Suppressor macrophage treated with lipopolysaccharide for 1 hour (primary cell): ENCODE measurements at places on chromosomes 11 and 22.
A peak's percentile ranks its signal among the peaks of the same experiment; 100 is the strongest.

DNA sequence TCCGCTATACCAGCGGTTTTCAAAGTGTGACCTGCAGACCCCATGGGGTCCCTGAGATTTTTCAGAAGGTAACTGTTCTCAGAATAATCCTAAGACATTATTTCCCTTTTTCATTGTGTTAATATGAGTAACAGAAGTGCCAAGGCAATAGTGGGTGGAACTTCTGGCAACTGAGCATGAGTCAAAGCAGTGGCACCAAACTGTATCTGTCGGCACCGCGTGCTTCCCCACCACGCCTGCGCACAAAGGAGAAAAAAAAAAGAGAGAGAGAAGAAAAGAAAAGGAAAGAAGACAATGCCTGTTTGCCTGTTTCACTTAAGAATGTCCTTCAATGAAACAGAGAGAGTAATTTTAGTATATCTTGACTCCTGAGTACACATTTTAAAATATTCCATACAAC, 679.9 kb downstream of the OPCML start:
- DNase-seq: no peak

DNA sequence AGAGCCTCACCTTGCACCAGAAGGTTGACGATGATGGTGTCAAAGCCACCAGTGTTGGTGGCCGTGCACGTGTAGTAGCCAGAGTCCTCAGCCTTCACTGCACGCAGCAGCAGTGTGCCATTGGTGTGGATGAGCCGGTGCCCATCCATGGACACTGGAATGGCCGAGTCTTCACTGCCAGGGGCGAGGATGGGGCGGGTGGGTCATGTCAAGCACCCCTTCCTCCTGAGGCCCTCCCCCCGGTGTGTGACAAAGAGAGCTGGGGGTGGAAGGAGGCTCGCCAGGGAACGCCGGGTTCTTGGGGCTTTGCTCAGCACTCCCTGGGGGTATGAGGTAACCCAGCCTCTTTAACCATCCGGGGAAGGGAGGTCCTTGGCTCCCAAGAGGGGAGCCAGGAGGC, 111.6 kb downstream of the CEP164 start:
- DNase-seq: no peak

- DNase-seq: no peak
Observed at GRCh38 chr11:62242021-62242420, at the start of gene SCGB1D2. Gene SCGB1D2 (plus strand): TSS chr11:62242239. CDS start chr11:62242308, 69 bp downstream.

DNA sequence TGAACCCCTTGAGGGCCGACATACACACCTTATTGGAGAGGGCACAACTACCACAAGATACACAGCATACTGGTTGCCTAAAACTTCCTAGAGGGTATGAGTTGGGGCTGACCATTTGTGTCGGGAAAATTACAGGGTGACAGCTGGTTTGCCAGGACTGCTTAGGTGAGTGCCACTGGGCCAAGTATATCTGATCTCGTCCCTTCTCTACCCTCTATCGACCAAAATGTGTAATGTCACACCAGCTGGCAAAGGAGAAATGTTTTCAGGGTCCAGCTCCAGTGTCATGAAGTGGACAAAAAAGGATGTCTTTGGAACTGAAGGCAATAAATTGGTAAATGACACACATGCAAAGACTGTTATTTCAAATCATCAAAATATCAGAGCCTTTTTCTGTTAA, 126.1 kb downstream of the PGR start:
- no peak for DNase-seq

- no peak for DNase-seq
Observed at GRCh38 chr11:122205036-122205435, 89.0 kb upstream of the BLID start.

DNA sequence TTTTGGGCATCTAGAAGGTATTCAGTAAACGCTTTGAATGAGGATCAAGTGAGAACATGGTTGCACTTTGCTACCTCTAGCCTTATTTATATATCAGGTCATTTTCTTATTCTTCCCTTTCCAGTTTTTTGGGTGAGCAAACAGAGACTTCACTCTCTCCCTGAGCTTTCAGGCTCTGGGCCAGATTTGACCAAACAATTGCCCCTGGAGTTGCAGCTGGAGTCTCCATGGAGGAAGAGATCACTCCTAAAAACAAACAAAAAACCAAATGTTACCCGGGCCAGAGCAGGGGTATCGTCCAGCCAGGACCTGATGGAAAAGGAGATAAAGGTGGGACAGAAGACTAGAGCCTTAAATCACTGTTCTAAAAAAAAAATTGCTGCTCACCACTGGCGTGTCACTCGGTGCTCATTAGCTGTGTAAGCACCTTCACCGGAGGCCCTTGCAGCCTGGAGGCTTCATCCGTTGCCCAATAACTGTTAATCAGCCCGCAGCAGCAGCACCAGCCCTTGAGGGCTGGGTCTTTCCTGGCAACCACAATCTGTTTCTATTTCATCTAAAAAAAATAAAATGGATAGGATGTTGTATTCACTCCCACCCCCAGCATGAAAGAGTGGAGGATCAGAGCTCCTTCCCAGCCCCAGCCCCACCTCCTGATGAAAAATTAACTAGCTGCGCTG, 125.0 kb downstream of the PKNOX2 start:
- no peak for DNase-seq

DNA sequence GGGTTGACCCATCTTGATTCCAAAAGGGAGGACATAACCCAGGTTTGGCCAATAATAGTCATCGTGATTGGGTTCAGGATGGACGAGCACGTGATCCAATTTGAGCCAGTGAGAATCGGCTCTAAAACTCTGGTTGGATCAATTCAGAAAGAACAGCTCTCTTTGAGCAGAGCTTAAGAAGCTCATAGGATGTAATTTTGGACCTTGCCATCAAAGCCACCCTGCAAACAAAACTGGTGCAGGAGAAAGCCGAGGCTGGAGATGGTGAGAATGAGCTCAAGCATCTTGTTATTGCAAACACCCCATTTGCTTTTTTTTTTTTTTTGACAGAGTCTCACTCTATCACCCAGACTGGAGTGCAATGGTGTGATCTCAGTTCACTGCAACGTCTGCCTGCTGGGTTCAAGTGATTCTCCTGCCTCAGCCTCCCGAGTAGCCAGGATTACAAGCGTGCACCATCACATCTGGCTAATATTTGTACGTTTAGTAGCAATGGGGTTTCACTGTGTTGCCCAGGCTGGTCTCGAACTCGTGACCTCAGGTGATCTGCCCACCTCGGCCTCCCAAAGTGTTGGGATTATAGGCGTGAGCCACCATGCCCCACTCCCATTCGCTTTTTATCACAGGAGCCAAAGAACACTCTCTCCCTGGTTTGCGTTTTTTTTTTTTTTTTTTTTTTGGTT, 13.8 kb upstream of the MIAT start:
- DNase-seq: no peak

DNA sequence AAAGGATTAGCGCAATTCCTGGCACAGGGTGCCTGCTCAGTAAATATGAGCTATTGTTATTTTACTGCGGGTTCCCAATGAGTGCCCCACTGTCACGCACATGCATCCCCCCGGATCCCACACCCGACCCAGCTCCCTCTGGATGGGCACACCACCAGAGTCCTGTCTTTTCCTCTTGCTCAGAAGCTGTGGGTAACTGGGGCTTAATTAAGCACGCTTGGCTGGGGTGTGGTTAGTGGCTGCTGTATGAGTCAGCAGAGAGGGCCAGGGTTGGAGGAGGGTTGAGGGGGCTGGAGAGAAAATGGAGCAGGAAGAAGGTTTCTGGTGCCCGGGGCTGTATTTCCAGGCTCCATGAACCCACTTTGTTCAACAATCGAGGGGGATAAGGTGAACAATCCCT, 30.3 kb upstream of the NECTIN1 start:
- peak; percentile 26 for DNase-seq

GRCh38 chr11:79193663-79194310, 247.0 kb downstream of the TENM4 start:
- peak; percentile 53 for DNase-seq

- DNase-seq: no peak
Observed at GRCh38 chr11:69920345-69921127, 101.3 kb upstream of the FGF3 start.

DNA sequence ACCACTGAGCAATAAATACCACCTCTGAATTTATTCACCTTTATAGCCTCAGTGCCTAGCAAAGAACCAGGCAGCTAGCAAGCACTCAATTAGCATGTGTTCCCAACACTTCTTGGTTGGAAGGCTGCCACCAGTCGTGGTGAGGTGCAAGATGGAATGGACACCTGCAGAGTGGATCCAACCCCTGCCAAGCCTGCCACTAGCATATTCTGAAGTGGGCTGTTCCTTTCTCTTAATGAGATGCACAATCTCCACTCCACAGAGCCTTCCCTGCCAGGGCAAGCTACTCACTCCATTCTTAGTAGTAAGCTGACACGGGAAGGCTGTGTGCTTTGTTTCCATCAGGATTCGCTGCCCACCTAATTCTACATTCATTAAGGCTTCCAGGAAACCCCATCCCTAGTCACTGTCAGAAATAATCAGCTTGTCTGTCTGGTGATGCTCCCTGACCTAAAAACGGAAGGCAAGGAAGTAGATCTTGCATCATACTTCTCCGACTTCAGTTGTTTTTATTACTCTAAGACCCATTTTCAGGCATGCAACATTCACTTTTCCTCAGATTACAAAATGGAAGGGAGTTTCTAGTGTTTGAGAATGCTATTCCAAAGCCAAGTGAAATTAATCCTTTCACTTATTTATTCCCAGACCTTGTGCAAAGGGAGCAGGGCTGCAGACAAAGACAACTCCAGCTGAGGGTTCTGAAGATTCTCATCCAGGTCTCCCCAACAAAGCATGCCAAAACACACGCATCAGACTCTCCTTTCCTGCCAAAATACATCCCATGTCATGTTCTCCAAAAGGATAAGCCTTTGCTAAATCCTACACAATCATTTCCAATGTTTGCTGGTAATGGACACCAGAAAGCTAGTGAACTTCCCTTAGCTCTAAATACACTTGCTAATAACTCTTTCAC, 128.0 kb downstream of the TENM4 start:
- DNase-seq: no peak

DNA sequence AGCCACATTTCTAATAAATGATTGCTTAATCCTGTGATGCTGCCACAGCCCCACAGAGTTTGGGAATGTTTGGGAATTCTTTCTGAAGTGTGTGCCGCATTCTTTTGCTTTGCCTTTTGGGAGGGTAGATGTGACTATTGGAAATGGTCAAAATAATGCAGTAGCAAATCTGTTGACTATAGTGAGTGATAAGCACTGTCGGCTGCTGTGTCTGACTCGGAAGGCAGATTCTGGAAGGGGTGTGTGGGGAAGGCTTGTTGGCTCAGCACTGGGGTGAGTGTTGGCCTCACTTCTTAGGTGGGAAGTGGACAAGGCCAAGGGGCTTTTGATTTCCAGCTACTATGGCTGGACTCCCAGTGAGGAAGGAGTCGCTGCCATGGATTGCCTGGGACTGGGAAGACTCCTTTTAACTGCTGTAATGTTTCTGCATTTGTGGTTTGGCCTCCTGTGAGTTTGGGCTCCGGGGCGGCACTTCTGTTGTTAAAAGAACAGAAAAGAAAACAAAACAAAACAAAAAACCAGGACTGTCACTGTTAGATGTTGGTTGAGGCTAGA, 20.1 kb downstream of the ZBTB16 start:
- DNase-seq: no peak

- DNase-seq: no peak
Observed at GRCh38 chr22:24433001-24433827, 5.8 kb downstream of the ADORA2A start.

GRCh38 chr11:111137846-111138245, 107.7 kb upstream of the POU2AF2 start:
- no peak for DNase-seq

DNA sequence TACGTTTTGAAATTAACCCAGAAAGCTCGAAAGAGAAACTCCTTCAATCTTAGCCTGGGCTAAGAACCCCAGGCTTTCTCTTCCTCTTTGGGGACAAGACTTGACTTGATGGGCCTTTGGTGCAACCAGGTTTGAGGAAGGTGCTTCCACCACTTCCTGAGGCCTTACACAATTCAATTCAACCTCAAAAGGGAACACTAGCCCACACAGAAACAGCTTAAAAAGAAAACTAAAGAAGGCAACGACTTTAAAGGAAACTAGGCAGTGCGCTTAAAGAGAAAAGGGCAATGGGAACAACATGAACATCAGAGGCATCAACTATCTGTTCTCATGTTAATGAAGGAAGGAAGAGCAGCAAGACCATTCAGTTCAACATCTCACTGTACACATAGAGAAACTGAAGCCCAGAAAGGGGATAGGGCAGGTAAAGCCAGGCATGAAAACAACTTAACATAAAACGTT, 24.8 kb downstream of the PAK1 start:
- peak; percentile 71 for DNase-seq

GRCh38 chr22:28333088-28333487, 346.6 kb downstream of the TTC28 start:
- no peak for DNase-seq

DNA sequence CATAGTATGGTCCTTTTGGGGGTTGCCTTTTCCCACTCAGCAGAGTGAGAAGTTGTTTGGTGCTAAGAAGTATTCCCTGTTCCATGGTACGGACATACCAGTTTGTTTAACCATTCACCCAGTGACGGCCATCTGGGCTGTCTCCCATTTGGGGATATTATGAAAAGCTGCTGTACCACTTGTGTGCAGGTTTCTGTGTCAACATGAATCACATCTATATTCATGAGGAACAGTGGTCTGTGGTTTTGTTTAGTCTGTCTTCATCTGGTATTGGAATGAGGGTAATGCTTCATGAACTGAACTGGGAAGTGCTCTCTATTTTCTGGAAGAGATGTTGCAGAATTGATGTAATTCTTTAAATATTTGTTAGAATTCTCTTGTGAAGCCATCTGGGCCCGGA, 89.5 kb downstream of the TRMU start:
- no peak for DNase-seq

- no peak for DNase-seq
Observed at GRCh38 chr11:64130618-64131017, 35.3 kb downstream of the MACROD1 start.

DNA sequence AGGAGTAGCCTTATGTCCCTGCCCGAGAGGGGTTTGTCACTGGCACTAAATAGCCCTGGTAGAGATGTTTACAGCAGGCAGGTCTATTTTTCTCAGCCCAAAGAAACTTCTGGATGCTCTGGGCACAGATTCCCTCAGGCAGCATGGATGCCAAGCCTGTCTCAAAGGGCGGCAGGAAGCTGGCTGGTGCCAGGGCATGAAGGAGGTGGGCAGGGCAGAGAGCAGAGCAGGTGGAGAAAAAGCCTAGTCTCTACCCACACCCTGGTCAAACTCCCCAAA, 4.1 kb upstream of the GAS2L1 start:
- DNase-seq: no peak

DNA sequence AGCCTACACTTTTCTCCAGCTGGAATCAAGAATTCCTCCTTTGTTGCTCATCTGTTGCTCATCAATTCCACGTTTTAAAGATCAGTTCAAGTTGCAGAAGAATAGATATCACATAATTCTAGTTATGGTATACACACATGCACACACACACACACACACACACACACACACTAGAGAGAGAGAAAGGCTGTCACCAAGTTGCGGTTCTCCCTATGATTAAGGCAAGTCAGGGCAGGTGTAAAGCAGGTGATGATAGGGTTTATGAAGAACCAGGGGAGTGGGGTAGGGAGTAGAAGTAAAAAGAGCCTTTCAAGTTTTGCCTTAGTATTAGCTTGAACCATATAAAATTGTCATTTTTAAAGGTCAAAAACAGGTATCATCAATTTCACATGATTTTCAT, 31.7 kb upstream of the TMPRSS4 start:
- no peak for DNase-seq

- peak; percentile 42 for DNase-seq
Observed at GRCh38 chr11:95242845-95243605, 12.0 kb upstream of the SESN3 start.
